ENCODE measurements at places on chromosomes 1 and 21.

- DNase-seq: no peak
Measured at GRCh38 chr1:35062518-35063196, 16.5 kb upstream of the ZMYM1 start.

GRCh38 chr1:37394574-37395464 is 79.6 kb upstream of the ZC3H12A start:
- DNase-seq: no peak

GRCh38 chr21:35525443-35525842 is 476.3 kb upstream of the RUNX1 start:
- no peak for DNase-seq

GRCh38 chr21:44327603-44327974 is 11.6 kb downstream of the CFAP410 start:
- DNase-seq: no peak

- no peak for DNase-seq
Measured at GRCh38 chr1:94385308-94385929, 32.8 kb upstream of the ABCD3 start.

DNA sequence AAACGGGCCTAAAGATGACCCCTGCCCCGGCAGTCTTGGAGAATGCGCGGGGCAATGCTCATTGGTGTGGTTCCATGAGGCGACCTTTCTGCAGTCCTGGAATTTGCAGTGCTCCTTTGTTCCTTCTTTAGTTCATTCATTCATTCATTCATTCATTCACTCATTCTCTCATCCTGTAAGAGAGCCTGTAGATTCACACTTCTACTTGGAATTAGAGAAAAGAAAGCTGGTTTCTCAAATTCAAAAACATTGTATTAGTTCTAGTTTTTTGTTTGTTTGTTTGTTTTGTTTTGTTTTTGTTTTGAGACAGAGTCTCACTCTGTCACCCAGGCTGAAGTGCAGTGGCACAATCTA is 31.6 kb downstream of the PAX7 start:
- no peak for DNase-seq

- no peak for DNase-seq
Measured at GRCh38 chr1:222995620-222996309, 147.3 kb downstream of the TLR5 start.

DNA sequence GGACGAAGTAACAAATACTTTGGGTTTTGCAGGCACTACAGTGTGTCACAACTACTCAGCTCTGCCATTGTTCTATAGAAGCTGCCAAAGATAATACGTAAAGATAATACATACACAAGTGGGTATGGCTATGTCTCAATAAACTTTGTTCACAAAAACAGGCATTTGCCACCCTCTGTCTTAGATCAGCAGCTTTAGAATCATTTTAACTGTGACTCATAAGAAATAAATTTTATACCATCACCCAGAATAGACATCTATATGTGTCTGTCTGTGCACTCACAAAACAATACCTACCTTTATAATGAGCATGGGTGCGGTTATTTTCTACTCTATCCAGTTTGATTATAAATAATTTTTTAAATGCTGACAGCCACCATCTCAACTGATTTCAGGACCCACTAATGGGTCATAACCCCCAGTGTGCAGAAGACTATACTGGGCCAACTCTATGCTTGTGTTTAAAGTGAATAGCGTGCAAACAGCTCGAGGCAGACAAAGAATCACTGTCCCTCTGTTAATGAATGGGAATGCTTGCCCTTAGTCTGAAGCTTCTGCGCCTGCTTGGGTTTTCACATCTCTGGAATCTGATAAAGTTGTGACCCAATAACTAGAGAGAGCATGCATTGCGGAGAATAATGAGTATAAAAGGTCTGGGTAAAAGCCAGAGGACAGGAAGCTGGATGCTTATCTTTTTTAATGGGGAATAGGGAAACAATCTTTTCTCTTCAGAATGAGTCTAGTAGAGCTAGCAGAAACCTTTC is 216.2 kb downstream of the PLPP3 start:
- DNase-seq: no peak

- DNase-seq: no peak
Measured at GRCh38 chr1:175449306-175449705, 256.7 kb upstream of the KIAA0040 start.

GRCh38 chr1:175188936-175189335 is 3.6 kb downstream of the KIAA0040 start:
- peak; percentile 52 for DNase-seq

DNA sequence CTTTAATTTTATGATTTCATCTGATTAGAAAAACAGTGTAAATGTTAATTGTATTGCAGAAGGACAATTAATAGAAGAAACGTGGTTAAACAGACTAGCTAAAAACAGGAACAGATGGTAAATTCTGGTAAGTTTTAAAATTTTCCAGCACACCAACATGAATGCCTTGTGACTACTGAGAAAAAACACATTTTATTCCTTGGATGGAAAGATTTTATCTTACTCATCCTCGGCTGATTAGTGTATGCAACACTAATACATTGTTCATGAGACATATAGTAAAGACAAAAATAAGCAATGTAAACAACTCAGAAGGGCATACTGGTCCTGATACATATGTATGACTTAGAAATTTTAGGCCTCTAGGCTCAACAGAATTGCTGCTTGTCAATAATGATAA is 4.9 kb upstream of the AK5 start:
- DNase-seq: no peak

- no peak for DNase-seq
Measured at GRCh38 chr1:42973286-42973685, 14.6 kb upstream of the SLC2A1 start.

- peak; percentile 6 for DNase-seq
Measured at GRCh38 chr1:169550294-169550693, 36.0 kb downstream of the F5 start.

DNA sequence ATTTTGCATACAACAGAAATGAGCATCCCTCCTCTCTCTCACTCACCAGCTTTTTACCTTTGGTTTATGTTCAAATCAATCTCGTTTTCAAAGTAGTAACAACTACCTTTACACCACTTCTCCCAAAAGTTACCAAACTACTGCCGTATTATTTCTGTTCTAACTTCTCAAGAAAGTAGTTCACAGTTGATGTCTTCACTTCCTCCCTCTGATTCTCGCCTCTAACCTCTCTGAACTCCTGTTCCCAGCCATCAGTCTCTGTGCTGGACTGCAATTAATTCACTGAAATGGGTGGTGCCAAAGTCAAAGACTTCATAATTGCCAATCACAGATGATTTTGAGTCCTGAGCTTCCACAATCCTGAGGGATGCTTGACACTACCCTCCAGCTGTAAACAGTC is 54.0 kb downstream of the ZNF281 start:
- DNase-seq: no peak

DNA sequence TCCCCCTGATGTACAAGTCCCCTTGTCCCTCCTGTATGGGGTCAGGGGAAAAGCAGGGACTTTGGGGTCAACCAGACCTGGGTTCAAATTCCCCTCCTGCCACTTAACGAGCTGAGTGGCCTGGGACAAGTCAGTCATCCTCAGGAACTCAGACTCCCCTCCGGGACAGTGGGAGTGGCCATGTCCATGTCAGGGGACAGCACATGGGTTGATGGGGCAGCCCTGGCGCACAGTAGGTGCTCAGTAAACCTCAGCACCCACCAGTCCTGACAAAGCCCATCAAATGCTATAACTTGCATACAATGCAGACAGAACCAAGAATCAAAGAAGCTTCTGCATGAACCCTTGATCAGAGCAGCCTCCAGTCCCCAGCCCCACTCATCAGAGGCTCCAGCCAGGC is 30.0 kb downstream of the MATN1 start:
- DNase-seq: no peak

DNA sequence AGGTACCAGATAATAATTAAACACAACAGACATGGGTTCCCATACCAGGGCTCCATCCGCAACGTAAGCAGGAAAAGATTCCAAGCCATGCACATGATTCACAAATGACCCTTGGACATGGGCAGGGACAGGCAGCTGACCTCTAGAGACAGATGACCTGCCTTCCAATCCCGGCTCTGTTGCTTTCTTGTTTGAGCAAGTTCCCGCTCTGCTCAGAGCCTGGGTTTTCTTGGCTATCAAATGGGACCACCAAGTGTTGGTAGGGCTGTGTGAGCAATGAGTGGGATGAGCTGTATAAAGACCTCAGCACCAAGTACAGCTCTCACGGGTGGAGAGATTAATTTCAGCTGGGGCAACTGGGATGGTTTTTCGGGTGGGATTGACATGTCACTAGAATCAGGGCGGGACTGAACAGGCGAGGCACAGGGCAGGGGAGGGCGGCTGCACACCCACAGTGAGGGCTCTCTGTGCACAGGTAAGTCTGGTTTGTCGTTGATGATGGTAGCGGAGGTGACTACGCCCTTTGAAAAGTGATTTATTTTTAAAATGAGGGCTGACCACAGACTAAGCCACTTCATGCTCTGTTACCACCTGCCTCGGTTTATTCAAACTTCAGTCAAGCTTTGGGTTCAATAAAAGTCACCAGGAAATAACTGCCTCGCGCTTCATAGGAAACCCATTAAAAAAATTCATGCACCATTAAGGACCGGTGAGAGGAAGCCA is 57.5 kb upstream of the IFFO2 start:
- no peak for DNase-seq

GRCh38 chr1:119133987-119134386 is 6.5 kb downstream of the WARS2 start:
- no peak for DNase-seq

GRCh38 chr1:167553136-167554027 is at the start of gene CREG1:
Gene CREG1, minus strand, starts transcription at chr1:167553762.
- DNase-seq: peak; percentile 93

DNA sequence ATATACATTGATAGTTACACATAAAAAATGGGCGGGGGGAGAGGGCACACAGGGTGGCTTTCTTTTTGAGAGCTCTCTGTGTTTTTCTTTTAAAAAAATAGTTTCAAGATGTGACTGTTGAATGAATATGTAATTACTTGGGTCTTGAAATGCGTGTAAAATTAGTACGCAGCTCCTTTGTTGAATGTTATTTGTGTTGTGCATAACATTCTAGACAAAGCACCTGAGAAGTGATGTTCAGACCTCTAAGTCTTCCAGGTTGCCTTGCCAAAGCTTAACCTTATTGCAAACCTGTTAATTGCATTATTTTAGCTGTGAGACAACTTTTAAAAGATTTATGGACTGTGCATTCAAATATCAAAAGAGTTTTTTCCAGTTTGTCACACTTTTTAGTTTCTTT is 5.4 kb downstream of the PBX1 start:
- DNase-seq: no peak
